CD4-positive, alpha-beta memory T cell (primary cell): ENCODE measurements at places on chromosomes 6 and 20. TPM values are rescaled to one million over a fixed set of nuclear protein-coding genes. Genes with fewer than 3 reads are reported as not detected.

GRCh38 chr6:62324834-62325233 lies 38.8 kb upstream of the KHDRBS2 start:
- no peak for DNase-seq

The FAM120B gene
- 46.8 TPM for total RNA-seq

- DNase-seq: no peak
Observed at GRCh38 chr20:63084563-63084927, 77.8 kb upstream of the BHLHE23 start.

DNA sequence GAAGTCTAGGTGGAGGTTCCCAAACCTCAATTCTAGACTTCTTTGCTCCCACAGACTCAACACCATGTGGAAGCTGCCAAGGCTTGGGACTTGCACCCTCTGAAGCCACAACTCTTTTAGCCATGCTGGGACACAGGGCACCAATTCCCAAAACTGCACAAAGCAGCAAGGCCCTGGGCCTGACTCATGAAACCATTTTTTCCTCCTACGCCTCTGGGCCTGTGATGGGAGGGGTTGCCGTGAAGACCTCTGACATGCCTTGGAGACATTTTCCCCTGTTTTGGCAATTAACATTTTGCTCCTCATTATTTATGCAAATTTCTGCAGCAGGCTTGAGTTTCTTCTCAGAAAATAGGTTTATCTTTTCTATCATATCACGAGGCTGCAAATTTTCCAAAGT lies 355.4 kb upstream of the RUNX2 start:
- DNase-seq: no peak

DNA sequence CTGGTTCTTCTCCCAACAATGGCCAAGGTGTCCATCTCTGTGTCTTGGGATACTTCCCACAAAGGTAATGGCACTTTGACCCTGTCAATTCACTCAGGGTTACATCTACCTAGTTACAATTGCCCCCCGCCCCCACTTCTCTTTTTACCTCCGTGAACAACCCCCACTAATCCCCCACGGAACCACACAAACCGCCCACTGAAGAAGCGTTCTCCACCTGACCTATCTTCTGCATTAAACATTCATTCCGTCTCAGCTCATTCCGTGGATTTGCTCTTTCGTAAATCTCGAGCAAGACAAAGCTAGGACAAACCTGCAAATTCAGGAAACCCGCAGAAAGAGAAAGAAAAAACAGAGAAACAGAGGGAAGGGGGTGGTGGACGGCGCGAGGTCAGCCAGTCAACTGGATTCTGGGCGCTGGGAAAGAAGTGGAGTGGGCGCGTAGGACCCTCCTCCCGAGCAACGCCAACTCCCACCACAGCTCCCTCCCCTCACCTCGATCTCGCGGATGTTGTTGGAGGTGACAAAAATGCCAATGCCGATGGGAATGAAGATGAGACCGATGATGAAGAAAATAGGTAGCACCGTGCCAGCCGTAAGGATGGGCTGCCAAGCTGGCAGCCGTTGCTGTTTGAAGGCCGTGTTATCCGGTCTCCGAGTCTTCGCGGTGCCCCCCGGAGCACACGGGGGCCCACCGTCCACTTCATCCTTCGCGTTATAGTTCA lies 523 bp downstream of the TMEM30A start:
- DNase-seq: no peak

GRCh38 chr6:41464481-41464880 lies 81.7 kb upstream of the FOXP4 start:
- DNase-seq: no peak

The ZC2HC1B gene
- total RNA-seq: not detected

GRCh38 chr6:154991207-154991606 lies 3.9 kb upstream of the TIAM2 start:
- no peak for DNase-seq

The ELOVL4 gene
- total RNA-seq: 2.7 TPM

- no peak for DNase-seq
Observed at GRCh38 chr6:170042123-170042522, 248.8 kb downstream of the DLL1 start.

- DNase-seq: no peak
Observed at GRCh38 chr20:51460569-51461265, 81.8 kb downstream of the NFATC2 start.

- DNase-seq: no peak
Observed at GRCh38 chr6:169019727-169020491, 233.7 kb downstream of the THBS2 start.

The MRPS18A gene
- total RNA-seq: 32.4 TPM

- DNase-seq: no peak
Observed at GRCh38 chr6:159203304-159204005, 34.3 kb downstream of the FNDC1 start.

- DNase-seq: no peak
Observed at GRCh38 chr6:83976871-83977270, 56.7 kb upstream of the MRAP2 start.

GRCh38 chr20:62835931-62836861 lies 19.3 kb downstream of the COL9A3 start:
- DNase-seq: no peak

DNA sequence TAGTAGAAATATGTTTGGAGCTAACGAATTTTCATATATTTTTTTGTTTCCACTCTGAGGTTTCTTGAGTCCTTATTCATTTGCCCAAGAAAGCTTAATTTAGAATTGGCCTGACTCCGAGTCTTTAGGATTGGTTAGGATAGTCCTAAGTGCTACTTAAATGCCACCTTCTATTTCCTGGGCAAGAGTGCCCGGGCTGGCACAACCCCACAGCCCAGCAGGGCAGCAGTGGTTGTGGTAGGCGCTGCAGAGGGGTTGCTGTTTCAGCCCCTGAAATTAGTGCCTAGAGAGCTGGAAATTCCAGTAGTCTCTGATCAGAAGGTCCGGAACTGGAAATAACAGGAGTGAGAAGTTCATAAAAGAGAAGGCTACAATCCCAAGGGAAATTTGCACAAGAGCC lies 139.4 kb upstream of the TENT5A start:
- no peak for DNase-seq

- DNase-seq: no peak
Observed at GRCh38 chr6:38262609-38263008, 377.1 kb downstream of the BTBD9 start.

DNA sequence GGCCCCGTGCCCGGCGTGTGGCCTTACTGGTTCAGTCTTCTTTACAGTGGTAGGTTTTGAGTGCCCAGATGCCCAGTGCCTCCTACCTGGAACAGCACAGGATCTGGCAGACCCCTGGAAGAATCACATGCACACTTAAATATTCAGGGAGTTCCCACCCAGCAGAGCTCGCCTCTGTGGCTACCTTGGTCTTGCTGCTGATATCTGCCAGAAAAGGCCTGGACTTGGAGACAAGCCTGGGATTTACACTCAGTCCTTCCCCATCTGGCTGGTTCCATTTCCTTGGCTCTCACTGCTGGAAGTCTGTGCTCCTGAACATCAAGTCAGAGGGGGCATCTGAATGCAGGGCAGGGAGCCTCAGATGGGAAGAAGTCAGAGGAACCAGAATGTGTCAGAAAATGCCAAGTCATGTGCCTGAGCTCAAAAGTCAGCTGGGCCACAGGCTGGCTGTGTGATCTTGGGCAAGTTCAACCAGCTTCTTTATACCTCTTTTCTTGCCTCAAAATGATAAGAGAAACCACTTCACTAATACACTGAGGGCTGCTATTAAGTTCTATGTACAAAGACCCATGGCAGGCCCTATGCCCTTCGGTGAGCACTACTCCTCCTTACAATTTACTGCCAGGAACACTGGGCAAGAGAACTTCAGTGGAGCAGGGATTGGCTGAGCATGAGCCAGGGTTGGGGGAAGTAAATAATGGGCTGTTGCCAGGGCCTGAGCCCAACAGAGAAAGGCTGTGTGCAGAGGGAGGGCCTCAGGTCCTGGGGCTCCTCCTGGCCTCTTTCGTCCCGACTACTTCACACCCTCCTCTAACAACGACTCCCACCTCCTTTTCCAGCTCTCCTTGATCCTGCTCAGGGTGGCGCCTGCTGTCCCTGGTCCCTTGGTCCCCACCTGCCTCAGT lies 158.1 kb upstream of the PROKR2 start:
- no peak for DNase-seq

DNA sequence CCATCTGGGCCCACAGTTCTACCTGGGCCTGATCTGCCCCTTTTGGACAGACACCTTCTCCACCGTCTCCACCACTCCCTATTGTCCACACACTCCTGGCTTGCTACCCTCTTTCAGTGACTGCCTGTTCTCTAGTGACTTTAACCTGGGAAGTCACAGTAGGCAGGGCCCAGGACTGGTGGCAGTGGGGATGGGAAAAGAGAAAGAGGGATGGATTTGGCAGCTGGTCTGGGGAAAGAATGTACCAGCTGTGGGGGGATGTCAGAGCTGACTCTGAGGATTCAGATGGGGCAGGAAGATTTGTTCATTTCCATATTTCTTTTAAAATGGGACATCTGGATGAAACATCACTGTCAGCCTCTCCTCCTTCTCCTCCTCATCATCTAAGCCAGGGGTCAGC lies 85.5 kb downstream of the SULF2 start:
- no peak for DNase-seq

The RNGTT gene
- total RNA-seq: 17.4 TPM

DNA sequence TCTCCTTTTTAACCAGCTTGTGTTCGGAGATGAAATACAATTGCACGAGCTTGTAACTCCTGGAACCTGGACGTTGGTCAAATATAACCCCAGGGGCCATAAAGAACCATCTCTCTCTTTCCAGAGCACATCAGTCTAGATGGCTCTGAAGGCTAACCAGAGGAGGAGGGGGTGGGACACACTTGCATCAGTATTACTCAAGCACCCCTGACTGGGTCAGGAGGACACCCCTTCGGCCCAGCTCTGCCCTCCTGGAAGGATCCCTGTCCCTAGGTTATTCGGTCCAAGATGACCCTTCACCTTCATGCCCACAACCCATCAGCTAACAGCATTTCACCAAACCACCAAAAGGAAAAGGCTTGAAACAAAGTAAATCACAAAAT lies 67.1 kb downstream of the FYN start:
- no peak for DNase-seq

The CST2 gene
- total RNA-seq: not detected

DNA sequence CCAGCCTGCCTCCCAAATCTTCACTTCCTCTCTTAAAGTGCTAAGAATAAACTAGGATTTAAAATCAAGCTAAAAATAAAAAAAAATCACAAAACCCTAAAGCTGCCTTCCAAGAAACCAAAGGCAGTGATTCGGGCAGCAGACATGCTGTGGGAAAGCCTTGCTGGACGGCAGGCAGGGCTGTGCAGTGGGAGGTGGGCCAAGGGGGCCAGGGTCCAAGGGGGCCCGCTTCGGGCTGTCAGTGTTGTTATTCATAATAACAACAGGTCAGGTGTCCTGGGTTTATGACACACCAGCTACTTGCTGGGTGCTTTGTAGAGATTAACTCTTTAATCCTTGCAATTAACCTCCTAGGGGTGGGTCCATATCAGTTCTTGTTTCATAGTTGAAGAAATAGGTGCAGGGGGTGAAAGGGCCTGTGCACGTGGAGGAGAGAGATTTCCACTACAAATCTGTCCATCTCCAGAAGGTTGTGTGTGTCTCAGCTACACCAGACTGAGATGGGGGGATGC lies 40.4 kb downstream of the CD40 start:
- DNase-seq: no peak

DNA sequence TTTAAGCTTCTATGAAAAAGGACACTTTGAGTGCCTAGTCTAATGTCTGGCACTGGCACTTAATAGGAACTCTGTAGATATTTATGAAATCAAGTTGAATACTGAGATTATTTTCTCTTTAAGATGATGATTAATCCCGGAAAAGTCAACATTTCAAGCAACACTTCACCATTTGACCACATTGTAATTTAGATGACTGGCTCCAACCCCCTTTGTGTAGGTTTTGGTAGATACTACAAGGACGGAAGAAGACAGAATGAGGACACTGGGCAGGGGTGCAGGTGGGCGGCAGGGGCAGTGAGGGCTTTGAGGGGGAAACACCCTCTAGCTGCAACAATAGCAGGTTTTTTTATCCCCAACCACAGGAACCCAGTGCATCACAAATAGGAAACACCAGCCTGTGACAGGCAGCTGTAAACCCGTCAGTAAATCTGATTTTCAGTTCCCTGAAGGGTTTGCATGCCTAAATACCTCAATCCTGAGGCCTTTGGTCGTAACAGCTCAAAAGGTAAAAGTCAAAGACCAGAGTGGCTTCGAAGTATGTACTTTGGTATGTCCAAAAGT lies 4.6 kb downstream of the DTNBP1 start:
- DNase-seq: no peak

The GNMT gene
- 1.1 TPM for total RNA-seq

- no peak for DNase-seq
Observed at GRCh38 chr6:145406783-145407182, 328.5 kb downstream of the EPM2A start.

The EYS gene
- total RNA-seq: not detected

- DNase-seq: no peak
Observed at GRCh38 chr6:131317516-131317915, 182.2 kb downstream of the AKAP7 start.

DNA sequence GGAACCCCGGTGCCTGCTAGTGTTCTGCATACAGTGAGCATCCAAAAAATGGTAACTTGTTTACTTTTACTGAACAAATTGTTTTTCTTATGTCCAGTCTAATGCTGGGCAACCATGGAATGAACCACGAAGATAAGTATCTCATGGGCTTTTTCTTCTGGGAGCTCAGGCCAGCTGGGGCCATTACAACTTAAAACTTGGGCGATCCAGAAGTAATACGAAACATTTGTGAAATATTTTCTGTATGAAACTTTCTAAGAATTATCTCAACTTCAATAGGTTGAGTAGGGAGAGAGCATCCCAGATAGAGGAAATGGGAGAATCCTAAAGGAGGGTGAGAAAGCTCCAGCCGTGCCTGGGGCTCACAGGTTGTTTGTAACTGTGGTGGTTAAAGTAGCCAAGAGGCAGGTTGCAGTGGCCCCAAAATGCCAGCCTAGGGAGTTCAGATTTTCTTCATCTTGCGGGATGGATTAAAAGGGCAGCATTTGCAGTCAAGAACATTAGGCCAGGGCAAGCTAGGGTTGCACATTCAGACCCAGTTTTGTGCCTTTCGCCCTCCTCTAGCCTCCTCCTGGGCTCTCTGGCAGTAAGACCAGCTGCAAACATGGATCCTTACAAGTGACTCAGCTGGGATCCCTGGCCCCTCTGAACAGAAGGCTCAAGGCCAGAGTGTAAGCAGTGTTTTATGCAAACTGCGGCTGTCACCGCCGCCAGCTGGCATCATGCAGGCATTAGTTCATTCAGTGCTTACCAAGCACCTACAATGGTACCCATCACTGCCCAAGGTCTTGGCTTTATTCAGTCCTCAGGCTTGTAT lies 41.5 kb downstream of the ELMO2 start:
- DNase-seq: no peak

The PHACTR1 gene
- total RNA-seq: 0.44 TPM

The OR14J1 gene
- not detected for total RNA-seq

DNA sequence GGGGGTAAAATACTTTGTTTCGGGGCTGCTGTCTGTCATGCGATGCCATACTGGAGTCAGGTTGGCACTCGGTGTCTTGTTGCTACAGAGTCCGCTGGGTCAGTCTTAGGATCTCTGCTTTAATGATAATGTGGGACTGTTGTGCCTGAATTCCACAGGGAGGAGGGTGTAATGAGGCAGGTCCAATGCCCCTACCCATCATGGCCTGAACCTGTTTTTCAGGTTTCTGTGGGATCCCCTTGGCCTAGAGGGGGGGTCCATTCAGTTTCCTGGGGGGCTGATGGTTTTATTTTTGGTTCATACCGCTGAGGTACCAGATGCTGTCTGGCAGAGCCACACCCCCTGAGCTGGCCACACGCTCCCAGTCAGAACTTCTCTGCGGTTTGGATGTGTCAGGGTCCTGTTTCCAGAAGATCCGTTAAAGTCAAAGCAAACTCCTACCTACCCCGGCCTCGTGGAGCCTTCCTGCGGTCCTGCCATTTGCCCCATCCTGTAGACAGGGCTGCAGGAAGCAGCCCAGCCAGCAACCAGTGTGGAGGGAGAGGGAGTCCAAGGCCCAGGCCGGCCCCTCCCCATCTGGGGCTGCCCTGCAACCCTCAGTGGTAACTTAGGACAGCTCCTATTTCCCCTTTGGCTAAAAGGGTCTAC lies 69.7 kb downstream of the TCP11 start:
- no peak for DNase-seq
